Left ventricle myocardium superior (tissue), 1 donor: ENCODE measurements at places on chromosomes 1 and 21. TPM values are rescaled to one million over a fixed set of nuclear protein-coding genes. Genes with fewer than 3 reads are reported as not detected.
A peak's percentile ranks its signal among the peaks of the same experiment; 100 is the strongest.

- no peak for DNase-seq
Measured at GRCh38 chr1:87103074-87103473, 188.6 kb downstream of the HS2ST1 start.

- no peak for DNase-seq
Measured at GRCh38 chr1:7247158-7247557, 461.9 kb downstream of the CAMTA1 start.

DNA sequence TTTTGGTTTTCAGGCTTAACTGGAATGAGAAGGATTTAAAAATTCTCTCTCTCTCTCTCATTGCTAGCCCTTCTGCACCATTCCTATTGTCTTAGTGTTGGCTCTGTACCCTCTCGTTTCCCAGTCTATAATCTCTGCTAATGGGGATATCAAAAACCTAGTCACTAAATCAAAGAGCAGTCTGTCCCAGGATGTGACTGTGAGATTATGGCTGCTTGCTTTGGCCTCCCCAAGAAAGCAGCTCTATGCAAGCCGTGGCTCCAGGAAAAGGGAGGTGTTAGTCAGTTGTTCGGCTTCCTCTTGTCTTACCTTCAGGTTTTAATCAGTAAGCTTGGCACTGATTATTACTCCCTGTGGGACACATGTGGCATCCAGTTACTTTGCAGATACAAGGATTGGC is 468.8 kb downstream of the USP25 start:
- no peak for DNase-seq

GRCh38 chr1:170768929-170769328 is 105.0 kb downstream of the PRRX1 start:
- no peak for DNase-seq

GRCh38 chr1:94092210-94092613 is 28.7 kb downstream of the ABCA4 start:
- no peak for DNase-seq

- no peak for DNase-seq
Measured at GRCh38 chr1:24870551-24871195, 59.4 kb downstream of the RUNX3 start.

- DNase-seq = no peak
Measured at GRCh38 chr1:226029093-226029496, 30.0 kb upstream of the SDE2 start.

GRCh38 chr1:101520302-101520701 is 283.5 kb downstream of the S1PR1 start:
- DNase-seq = no peak

DNA sequence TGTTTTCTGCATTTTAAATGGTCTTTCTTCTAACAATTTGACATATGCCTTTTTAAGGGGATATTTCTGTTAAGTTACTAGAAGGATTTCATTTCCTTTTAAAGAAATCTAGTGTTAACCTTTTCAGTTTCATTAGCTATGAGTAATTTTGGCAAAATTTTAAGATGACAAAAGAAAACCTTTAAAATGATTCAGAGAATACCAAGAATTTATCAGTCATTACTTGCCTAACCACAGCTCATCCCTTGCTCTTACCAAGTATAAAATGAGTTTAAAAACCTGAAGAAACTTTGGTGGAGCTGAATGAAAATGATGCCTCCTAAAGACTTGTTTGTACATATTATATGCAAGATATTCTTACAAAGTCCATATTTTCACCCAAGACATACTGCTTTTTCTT is 101.7 kb downstream of the NEK7 start:
- no peak for DNase-seq

DNA sequence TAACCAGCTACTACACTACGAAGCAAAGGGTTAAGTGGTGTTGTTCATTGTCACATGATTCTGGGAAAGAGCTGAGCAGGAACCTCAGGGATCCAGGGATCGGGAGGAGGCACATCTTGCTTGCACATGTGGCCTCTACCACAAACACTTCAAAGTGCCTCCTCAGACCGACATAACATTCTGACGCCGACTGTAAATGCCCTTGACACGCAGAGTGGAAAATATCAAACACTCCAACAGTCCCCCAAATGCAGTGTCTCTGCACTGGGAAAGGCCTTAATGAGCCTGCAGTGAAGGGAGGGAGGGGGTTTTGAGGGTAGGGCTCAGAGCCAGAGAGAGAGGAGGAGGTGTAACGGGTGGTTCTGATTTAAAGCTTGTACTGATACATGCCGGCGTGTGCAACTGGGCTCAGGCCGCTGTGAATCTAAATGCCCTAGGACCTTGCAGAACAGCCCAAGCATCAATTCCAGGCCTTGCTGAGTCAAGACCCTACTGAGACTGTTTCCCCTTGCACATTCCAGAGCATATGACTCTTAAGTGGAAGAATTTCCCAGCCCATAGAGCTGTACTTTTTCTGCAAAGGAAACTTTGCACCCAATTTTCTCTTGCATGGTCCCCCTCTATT is 163.7 kb downstream of the NTMT2 start:
- DNase-seq = no peak

DNA sequence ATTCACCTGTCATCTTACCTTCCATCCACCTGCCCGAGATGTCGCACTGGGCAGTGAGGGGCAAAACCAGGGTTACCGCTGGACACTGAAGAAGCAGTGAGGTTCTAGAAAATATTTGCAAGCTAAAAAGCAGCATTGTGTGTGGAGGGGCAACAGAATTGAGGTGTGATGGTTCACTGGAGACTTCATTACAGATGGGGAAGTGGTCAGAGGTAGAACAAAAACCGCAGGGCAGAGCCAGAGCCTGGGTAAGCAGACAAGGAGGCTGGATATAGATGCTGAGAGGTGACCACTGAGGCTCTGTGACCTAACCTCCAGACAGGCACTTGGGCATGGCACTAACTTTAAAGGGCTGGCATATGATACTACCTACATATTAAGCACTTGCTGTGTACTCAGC is 363.9 kb upstream of the PROX1 start:
- no peak for DNase-seq

GRCh38 chr1:45470306-45470798 is 20.6 kb downstream of the TESK2 start:
- DNase-seq = no peak

- DNase-seq = no peak
Measured at GRCh38 chr1:31585736-31586365, 9.5 kb downstream of the TINAGL1 start.

DNA sequence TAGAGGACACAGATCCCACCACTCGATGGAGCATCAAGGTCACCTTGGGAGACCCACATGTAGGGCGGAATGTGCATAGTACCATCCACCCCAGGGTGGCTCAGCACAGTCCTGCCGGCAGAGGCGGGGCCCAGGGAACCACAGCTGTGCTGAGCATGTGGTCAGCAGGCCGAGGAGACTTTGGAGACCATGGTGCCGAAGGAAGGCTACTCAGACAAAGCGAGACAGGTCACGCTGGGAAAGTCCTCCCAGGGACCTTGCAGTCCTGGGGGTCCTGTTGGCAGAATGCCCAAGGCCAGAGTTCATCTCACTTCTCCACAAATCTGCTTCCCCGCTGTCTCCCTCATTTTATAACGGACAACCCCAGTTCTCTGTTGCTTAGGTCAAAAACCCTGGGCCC is 22.5 kb downstream of the WNT3A start:
- DNase-seq = peak; percentile 5

GRCh38 chr1:210627755-210628154 is 299.1 kb downstream of the HHAT start:
- no peak for DNase-seq

DNA sequence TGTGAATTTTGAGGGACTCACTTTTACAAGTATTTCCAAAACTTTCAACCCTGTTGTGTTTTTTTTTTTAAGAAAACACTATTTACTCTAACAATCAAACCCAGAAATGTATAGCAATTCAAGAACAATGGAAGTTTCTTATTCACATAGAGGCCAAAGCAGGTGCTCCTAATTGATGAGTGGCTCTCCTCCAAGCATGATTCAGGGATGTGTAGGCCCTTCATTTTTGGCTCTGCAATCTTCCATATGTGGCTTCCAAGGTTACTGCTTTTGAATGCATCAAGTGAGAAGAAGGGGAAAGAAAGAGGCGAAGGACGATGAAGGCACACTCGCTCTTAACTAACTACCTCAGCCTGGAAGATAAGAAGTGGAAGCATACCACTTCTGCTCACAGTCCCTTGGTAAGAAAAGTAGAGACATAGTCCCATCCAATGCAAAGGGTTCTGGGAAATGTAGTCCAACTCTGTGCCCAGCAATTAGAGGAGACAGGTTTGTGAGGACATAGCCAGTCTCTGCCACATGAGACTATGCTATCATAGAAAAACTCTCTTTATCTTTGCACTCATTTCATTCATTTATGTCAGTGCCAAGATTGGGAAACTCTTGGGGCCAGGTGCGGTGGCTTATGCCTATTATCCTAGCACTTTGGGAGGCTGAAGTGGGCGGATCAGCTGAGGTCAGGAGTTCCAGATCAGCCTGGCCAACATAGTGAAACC is 46.0 kb downstream of the OPTC start:
- no peak for DNase-seq

DNA sequence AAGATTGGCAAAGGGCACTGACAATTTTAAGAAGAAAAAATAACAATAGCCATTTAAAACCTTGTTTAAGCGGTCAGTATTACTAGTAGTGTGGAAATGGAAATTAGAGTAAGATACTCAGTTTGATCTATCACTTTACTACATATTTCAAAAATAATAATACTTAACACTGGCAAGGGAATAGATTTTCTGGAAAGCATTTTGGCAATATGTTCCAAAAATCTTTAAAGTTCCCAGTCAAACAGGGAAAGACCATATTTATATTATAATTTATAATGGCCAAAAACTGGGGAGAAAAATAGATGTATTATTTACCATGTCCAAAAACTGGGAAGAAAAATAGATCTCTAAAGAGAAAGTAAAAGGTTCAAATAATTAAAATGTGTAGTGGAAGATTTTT is 28.6 kb upstream of the C1orf21 start:
- no peak for DNase-seq

DNA sequence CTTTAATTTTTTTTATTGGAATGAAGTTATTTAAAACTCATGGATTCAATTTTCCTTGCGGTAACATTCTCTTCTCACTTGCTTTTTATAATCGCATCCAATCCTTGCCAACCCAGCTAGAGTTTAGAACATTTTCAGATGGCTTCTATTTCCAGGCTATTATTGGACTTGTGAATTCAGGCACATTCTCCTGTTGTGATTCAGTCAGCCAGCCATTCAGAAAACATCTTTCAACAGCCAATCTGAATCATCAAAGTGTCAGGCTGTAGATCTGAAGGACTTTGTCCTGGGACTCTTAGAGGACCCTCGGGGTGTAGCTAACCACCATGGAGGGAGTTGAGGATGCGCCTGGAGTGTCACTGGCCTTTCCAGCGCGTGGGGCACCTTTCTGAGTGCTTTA is 92.4 kb downstream of the PRDM2 start:
- DNase-seq = no peak

DNA sequence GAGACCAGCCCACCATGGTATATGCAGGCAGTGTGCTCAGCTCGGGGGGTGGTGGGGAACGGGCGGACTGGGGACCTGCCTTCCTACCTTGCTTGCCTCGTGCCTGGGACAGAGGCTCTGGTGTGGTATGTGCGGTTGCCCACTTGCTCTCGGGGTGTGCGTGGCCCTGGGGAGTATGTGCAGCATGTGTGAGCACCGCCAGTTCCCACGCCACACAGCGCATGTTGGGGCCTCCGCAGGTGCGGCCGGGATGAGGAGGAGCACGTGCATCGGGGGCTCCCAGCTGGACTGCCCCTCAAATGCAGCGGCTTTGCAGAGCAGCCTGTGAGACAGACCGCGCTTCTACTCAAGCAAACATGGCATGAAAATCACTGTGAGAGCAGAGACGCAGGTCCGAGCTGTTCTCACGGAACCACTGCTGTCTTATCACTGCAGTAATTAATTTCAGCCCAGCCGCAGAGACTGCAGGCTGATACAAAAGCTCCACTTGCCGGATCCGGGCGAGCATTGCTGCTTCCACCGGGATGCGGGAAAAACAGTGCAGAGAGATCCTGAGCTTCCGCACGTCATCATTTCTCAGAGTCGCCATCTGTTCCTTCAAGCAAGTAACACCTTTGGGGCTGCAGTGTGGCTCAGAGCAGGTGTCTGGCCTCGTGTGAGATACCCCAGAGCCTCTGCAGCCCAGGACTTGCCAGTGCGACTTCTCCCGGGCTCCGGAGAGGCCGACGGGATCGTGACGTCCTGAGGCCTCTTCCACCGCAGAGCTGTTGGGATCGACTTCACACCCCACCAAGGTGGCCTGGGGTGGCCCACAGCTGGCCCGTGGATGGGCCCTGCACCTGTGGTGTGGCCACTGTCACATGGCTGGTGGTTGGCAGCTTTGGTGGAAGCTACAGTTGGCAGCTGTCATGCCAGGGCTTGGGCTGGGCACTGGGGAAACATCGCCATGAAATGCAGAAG is 92.6 kb upstream of the ACTRT2 start:
- no peak for DNase-seq

GRCh38 chr1:233614173-233614742 is 352 bp downstream of the KCNK1 start:
- peak; percentile 57 for DNase-seq

DNA sequence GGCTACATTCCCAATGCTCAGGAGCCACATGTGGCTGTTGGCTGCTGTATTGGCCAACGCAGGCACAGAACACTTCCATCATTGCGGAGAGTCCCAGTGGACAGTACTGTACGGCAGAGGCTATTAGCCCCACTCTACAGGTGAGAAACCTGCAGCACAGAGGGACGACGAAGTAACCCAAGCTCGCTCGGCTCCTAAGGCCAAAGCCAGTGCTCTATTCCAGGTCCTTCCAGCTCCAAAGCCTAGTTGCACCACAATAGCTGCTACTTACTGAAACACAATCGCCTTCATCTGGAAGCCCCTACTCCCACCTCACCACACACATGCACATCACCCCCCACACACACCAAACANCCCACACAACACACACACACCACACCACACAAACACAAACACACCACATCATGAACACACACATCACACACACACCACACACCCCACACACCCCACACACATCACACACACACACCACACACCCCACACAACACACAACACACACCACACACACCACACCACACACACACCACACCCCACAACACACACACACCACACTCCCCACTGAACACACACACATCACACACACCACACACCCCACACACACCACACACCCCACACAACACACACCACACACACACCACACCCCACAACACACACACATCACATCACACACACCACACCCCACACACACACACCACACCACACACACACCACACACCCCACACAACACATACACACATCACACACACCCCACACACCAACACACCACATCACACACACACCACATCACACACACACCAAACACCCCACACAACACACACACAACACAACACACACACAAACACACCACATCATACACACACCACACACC is 3.2 kb downstream of the LYPD8 start:
- DNase-seq = no peak

SYCP1 gene
- total RNA-seq = not detected

MPZ gene
- total RNA-seq = 3.8 TPM

IGSF3 gene
- total RNA-seq = 11.7 TPM

GBP6 gene
- total RNA-seq = not detected

TEX38 gene
- total RNA-seq = not detected

RUSC1 gene
- total RNA-seq = 22.0 TPM

SPOCD1 gene
- not detected for total RNA-seq

MTOR gene
- 30.7 TPM for total RNA-seq

NTNG1 gene
- total RNA-seq = 0.57 TPM

LEFTY2 gene
- 0.47 TPM for total RNA-seq
